Neural crest cell (in vitro differentiated cells): ENCODE measurements at places on chromosomes 5 and 9.

DNA sequence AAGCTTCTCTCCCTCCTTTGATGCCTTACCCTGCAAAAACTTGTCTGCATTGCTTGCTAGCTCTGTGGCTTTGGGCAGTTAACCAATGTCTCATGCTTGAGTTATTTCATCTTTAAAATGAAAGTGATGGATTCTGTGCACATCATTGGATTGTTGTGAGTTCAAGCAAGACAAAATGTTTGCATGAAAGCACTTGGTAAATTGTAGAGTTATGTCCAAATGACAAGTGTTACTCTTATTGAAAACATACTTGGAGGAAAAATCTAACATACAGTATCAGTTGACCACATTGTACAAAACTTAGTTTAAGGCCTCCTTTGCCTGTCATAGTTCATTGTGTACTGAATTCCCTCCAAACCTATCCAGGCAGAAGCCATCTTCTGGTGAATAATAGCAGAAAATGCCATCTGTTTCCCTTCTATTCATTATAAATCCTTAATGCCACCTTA is 30.0 kb downstream of the TGFBR1 start:
- H3K27ac ChIP-seq, result no peak overlapping the region
- DNase-seq, result no peak
- H3K36me3 ChIP-seq, result peaks cover 9% of the 10 kb centered on the region
- no peak overlapping the region for H3K4me3 ChIP-seq

GRCh38 chr9:120713257-120714087 is 798 bp downstream of the MEGF9 start:
- peak; percentile 14 for DNase-seq
- H3K4me1 ChIP-seq, result peaks cover 48% of the 10 kb centered on the region
- H3K4me3 ChIP-seq, result peak overlapping the region; percentile 87
- H3K36me3 ChIP-seq, result no peaks in the 10 kb centered on the region
- no peaks in the 10 kb centered on the region for H3K27me3 ChIP-seq

DNA sequence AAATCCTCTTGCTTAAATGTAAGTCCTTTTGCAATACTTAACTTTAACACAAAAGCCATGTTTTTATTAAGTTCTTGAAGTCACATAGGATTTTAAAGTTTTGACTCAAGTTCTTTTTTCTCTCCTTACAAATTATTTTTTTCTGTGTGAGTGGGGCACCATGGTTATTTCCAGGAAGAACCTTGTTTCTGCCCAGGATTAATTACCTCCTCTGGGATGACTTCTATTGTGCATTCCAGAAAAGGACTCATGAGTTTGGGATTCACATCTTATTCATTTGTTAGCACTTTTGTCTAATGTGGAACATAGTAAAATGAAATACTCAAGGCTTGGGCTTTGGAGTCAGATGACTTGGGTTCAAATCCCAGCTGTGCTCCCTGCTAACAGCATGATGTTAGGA is 421.4 kb upstream of the WWC1 start:
- no peak for DNase-seq
- H3K4me3 ChIP-seq, result no peak overlapping the region
- no peak overlapping the region for H3K27ac ChIP-seq
- H3K4me1 ChIP-seq, result no peaks in the 10 kb centered on the region
- peaks cover 5% of the 10 kb centered on the region for H3K27me3 ChIP-seq

DNA sequence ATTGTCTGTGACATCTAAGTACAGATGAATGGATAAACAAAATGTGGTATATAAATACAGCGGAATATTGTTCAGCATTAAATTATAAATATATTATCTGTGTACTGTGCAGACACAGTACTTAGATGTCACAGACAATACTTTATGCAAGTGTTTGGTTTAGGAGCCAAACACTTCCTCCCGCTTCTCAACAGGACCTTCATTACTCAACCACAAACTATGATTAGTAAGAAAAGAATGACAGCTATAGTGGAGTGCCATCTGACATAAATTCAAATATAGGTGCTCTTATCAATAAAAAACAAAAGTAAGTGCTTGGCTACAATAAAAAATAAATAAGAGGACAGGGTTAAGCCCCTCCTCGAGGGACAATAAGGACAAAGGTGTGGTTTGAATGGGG is 38.9 kb upstream of the STX17 start:
- no peak for DNase-seq
- H3K4me1 ChIP-seq, result peaks cover 11% of the 10 kb centered on the region
- no peaks in the 10 kb centered on the region for H3K27me3 ChIP-seq
- no peak overlapping the region for H3K27ac ChIP-seq
- H3K4me3 ChIP-seq, result no peak overlapping the region
- H3K36me3 ChIP-seq, result no peaks in the 10 kb centered on the region

- peaks cover 3% of the 10 kb centered on the region for H3K27me3 ChIP-seq
- no peaks in the 10 kb centered on the region for H3K36me3 ChIP-seq
- H3K27ac ChIP-seq, result no peak overlapping the region
- no peaks in the 10 kb centered on the region for H3K4me1 ChIP-seq
Observed at GRCh38 chr9:98491231-98491651, 217.5 kb downstream of the GABBR2 start.

- H3K27me3 ChIP-seq, result no peaks in the 10 kb centered on the region
- DNase-seq, result no peak
- no peaks in the 10 kb centered on the region for H3K36me3 ChIP-seq
- no peaks in the 10 kb centered on the region for H3K4me1 ChIP-seq
- peak overlapping the region; percentile 35 for H3K27ac ChIP-seq
Observed at GRCh38 chr5:144405991-144406390, 235.3 kb downstream of the KCTD16 start.

DNA sequence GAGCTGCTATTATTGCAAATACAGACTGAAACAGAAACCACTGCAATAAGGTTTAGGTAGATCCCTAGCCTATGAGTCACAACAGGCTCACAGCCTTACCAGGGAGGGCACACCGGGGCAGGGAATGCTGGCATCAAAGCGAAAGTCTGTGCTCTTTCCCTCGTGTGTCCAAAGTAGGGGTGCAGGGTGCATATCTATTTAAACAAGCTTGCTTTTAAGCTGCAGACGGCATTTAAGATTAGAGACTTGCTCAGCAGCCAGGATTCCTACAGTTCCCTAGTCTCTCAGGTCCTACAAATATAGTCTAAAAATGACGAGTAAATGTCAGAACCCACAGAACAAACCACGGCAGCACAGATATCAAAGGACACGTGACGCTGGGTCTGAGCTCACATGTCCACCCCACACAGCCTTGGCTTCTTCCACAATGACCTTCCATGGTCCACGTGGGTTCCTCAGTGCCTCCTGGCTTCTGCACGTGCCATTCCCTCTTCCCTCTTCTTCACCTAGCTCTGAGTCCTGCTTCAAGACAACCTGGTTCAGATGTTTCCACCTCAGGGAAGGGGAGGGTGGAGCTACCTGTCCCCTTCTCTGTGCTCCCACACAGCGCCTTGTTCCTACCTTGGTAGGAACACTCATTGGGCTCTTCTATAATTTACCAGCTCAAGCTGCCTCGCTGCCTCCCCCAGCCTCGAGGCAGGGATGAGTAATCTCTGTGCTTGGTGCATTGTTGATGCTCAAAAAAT is 193.2 kb downstream of the MAPKAP1 start:
- H3K36me3 ChIP-seq, result peaks cover 3% of the 10 kb centered on the region
- peaks cover 45% of the 10 kb centered on the region for H3K4me1 ChIP-seq
- H3K4me3 ChIP-seq, result no peak overlapping the region
- H3K27ac ChIP-seq, result peak overlapping the region; percentile 89
